ENCODE measurements at places on chromosomes 11 and 22.
A peak's percentile ranks its signal among the peaks of the same experiment; 100 is the strongest.

DNA sequence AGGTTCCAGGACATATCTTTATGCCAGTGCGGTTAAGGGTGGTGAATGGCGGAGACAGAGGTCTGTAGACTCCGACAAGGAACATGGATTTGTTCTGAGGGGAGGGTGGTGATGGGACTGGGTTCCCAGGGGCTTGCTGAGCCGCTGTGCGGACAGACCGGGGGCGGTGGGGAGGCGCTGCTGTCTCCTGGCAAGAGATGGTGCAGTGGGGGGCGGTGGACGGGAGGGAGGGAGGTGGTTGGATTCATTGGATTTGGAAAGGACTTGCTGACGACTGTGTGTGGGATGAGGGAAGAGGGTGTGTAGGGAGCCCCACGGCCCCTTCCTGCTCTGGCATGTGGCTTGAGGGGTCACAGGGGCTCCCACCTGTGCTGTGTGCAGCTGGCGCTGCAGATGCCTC is 43.2 kb downstream of the FLRT1 start:
- no peak for DNase-seq

DNA sequence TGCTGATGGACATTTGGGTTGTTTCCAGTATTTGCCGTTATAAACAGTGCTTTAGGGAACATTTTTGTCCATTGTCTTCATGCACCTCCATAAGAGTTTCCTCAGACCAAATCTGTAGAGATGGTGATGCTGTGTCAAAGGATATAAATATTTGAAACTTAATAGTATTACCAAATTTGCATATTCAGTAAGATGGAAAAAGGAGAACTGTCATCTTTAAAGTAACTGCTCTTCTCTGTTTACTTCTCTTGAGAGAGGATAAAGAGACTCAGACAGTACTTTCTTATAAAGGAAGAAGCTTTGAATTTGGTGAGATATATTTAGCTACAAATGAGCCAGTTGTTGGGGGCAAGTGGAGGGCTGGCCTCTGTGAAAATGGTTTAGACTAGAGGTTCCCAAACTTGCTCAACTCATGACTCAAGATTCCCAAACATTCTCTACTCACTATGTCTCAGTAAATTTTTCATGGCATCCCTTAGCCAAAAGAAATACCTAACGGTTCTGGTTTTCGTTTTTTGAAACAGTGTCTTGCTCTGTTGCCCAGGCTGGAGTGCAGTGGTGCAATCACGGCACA is 26.2 kb downstream of the SHISA8 start:
- no peak for DNase-seq

DNA sequence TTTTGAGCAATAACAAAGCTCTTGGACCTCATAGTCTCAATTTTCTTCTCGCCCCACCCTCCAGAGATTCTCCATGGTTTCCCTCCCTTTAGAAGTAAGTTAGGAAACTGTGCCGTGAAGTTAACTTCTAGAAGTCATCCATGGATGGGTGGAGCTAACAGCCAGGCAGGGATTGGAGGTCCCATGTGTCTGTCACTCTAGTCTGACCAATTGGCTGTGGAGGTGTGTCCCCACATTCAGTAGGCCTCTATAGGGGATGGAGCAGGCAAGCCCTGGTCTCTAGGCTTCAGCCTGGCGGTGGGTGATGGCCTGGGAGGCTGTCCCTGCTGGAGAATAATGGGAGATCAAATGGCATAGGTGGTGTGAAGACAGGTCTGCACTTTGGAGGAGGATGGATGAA is 50.7 kb downstream of the TP53I11 start:
- DNase-seq, result peak; percentile 13

DNA sequence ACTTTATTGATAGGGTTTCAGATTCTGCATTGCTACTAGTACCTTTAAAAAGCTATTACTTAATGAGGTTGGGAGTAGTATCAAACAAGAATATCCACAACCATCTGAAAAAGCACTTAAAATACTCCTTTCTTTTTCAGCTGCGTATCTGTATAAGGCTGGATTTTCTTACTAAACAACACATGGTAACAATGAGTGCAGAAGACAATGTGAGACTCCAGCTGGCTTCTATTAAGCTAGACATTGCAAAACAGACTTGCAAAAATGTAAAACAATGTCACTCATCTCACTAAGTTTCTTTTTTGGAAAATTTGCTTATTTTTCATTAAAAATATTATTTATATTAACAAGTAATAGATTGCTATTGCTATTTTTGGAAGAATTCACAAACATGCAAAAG is 132.6 kb downstream of the WNT11 start:
- DNase-seq, result no peak

DNA sequence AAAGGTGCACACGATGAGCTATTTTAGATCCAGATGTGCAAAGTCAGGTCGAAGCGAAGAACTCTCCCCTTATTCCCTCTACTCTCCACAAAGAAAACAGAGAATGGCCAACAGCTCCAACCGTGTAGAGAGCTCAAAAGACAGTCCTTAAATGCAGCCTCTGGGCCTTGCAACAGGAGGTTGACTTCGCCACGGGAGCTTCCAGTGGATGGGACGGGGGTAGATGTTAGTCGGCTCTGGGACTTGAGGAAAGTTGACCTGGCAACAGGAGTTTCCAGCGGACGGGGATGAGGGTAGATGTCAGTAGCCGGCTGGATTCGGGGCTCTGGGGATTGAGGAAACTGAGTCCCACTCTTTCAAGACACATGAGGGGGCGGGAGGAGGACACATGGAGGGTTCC is 450.4 kb downstream of the BRD1 start:
- no peak for DNase-seq

DNA sequence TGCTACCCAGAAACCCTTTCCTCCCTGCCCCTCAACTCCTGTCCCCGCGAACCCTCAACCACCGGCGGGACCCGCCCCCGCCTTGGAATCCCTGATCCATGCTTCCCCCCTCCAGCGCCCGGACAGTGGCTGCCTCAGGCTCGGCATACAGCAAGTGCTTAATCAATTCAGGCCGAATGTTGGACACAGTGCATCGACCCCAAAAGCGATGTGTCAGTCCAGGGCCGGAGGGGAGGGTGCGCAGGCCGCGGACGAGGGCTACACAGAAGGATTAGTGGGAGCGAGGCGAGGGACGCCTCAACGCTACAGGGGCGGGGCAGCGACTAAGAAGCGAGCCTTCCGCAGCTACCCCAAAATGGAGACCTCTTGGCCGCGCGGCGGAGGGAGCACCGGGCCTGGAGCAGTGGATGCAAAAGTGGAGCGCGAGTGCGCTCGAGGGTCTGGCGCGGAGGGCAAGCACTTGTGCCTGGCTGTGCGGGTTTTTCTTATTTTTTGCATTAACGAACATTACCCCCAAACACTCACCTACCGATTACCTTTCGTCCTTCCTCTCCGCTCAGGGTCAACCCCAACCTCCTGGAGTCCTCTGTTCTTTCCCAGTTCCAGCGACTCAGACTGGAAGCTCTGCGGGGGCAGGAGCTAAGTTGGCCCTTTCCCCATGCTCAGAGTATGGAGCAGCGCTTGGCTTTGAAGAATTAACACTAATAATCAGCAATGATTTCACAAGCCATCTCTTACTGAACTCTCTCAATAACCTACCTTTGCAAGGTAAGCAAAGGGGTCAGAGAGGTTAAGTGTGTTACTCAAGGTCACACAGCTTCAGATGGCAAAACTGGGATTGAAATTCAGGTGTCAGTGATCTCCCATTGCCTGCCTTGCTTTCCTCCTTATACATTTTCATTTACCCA is 30.0 kb upstream of the WNT11 start:
- peak; percentile 9 for DNase-seq

- DNase-seq, result no peak
These were observed 2925.9 kb upstream of the OR11H1 start for GRCh38 chr22:12601870-12602779.

GRCh38 chr11:28090052-28090749 is 17.8 kb downstream of the KIF18A start:
- no peak for DNase-seq

DNA sequence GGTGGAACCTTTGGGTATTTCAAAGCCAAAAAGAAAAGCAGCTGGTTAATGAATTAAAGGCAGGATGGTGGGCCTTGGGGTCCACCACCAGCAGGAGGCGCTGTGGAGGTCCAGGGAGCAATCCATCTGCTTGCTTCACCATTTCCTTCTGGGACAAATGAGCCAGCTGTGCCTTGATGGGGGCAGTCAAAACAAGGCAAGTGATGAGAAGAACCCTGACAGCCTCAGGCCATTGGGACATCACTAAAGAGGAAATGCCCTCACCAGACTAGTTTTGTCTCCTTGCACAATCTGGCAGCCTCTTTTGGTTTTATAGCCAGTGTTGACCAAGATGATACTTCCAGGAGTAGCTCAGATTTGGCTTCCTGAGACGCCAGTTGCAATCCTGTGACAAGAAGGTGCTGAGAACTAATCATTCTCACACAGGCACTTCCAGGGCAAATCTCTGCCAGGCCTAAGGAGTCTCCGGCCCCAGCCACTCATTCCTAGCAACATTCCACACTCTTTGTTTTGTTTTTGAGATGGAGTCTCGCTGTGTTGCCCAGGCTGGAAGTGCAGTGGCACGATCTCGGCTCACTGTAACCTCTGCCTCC is 38.2 kb upstream of the WEE1 start:
- peak; percentile 81 for DNase-seq

DNA sequence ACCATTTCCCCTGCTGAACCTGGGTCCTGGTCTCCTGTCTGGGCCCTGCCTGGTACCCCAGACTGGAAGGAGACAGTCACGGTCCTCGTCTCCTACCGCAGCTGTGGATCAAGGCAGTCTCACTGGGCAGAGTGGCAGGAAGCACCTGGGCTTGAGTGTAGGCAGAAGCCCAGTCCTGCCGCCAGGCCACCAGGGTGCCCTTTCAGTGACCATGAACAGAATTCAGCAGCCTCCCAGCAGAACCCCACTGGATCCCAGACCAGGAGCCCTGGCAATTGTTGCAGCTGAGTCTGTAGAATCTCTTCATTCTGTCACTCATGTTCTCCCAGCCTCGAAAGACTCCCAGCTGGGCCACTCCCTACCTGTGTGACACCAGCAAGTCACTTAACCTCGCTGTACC is 25.5 kb upstream of the CREB3L1 start:
- DNase-seq, result no peak

DNA sequence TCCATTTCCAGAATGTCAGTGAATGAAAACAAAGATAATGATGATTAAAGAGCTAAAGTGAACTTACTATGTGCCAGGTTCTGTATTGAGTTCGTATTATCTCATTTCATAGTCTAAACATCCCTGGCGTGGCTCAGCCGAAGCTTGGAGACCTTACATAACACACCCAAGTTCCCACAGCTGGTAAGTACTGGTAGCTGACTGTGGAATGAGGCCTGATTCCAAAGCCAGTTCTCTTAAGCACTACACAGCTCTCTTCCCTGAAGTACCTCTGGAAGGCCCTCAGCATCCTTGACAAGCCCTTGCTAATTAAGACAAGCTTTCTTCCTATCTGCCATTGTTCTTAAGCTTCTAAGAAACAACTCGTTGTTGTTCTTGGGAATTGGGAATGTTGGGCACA is 28.6 kb upstream of the NCAM1 start:
- no peak for DNase-seq

GRCh38 chr11:47396049-47396320 is 12.4 kb upstream of the SLC39A13 start:
- no peak for DNase-seq

- no peak for DNase-seq
These were observed 51.9 kb downstream of the CD44 start for GRCh38 chr11:35190804-35191348.

Measured in CD4-positive, alpha-beta T cell treated with Interleukin-2 at 100 ng/mL for 4 hours (primary cell).